DMS79 treated with DMSO at 0.1 percent for 48 hours (cell line): ENCODE measurements at places on chromosomes 16 and 17.
A peak's percentile ranks its signal among the peaks of the same experiment; 100 is the strongest.

DNA sequence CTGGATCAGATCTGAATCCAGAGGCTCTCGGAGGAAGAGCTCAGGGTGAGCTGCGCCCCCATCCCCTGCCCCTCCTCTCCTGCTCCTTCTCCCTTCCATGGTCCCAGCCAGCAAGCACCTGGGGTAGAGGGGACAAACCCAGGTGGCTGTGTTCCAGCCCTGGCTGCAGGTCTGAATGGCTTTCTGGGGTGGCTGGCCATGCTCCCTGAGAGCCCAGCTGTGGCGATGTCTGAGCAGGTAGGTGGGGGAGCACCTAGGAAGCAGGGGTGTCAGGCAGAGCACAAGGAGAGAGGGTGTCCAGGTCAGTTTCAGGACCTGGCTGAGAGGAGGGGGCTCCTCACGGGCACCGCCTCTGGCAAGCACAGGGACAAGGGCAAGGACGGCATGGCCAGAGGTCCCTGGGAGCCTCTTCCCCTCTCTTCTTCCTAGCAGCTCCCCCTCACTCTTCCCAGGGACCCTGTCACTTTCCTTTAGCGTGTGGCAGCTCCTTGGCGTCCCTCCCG lies 310.0 kb downstream of the SEC14L1 start:
- no peak for DNase-seq

DNA sequence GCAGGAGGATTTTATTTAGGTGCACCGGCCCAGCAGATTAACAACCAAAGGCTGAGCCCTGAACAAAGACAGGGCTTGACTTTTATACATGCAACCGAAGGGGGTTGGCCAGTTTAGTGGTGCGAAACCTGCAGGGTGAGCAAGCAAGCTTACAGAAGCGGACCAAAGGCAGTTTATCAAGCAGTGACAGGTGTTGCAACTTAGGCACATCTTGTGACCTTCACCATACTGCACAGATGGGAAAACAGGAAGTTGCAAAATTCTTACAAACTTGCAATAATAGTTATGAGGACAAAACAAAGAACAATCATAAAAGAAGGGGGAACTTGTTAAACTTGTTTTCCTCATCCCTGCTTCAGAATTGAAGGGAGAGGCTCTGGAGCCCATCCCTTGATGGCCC lies 1265.1 kb downstream of the CDH8 start:
- no peak for DNase-seq

DNA sequence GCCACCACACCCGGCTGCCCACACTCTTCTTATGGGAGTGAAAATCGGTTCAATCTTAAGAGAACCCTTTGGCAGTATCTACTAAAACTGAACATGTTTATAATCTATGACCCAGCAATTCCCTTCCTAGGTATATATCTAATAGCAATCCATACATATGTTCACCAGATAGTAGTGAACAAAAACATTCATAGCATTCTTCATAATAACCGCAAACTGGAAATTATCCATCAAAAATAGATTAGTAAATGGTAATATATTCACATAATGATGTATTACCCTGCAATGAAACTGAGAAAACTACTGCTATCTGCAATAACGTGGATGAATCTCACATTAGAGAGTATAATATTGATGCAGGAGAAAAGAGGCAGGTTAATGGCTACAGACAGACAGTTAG lies 23.1 kb downstream of the COPRS start:
- DNase-seq, result no peak

DNA sequence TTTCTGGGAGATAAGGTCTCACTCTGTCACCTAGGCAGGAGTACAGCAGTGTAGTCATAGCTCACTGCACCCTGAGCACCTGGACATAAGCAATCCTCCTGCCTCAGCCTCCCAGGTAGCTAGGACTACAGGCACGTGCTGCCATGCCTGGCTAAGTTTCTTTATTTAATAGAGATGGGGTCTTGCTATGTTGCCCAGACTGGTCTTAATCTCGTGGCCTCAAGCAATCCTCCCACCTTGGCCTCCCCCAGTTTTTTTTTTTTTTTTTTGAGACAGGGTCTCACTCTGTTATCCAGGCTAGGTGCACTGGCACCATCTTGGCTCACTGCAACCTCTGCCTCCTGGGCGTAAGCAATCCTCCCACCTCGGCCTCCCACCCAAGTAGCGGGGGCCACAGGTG lies 21.1 kb downstream of the DDX19B start:
- DNase-seq, result no peak

GRCh38 chr16:27234603-27235002 lies 31.3 kb downstream of the KDM8 start:
- DNase-seq, result no peak

DNA sequence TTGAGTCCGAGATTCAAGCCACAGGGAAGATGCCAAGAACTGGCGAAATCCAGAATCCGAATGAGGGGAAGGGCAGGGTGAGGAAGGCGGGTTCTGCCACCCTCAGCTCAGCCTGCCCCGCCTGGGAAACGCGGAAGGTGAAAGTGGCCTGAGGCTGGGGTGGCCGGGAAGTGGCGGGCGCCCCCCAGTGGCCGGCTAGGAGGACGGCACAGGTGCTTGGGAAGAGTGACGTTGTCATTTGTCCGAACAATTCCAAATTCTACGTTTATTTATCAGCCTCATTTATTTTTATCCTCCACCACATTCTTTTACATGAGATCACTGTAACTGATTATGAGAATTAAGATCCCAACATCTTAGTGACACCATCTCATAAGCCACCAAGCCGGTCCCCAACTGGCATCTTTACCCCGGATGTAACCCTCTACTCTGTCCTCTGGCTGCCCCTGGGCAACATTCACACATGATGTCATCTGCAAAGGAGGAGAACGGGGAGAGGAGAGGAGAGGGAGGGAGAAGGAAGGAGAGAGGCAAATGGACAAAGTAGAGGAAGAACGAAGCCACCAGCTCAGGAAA lies 21.3 kb downstream of the SRCIN1 start:
- DNase-seq, result no peak

DNA sequence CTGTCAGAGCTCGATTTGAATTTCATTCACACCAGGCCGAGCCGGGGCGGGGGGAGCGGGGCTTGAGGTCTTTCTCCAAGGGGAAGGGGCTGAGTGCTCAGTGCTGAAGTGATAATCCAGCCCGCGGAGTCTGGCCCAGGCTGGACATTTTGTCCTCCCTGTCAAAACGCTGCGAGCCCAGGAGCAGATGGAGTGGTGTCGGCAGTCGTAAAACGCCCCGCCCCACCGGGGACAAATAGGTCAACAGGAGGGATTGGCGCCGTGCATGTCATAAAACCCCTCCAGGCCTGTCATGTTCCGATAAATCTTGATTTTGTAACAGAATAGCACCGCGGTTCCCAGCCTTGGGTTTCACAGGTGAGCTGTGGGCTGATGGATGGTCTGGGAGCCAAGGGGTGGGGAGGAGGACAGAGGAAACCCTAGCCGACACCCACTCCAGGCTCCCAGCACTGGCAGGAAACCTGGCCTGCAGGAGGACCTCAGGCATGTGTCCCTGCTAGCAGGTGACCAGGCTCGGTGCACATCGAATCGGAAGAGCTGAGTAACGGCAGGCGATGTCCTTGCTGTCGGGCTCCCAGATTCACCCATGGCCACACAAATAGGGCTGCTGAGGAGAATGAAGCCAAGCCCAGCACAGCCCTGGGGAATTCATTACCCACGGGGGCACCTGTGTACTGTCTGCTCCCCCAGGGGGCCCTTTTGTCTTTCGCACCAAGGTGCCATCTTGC lies 341.4 kb downstream of the FOXL1 start:
- no peak for DNase-seq

GRCh38 chr17:78888941-78889518 lies 14.0 kb downstream of the CEP295NL start:
- no peak for DNase-seq

DNA sequence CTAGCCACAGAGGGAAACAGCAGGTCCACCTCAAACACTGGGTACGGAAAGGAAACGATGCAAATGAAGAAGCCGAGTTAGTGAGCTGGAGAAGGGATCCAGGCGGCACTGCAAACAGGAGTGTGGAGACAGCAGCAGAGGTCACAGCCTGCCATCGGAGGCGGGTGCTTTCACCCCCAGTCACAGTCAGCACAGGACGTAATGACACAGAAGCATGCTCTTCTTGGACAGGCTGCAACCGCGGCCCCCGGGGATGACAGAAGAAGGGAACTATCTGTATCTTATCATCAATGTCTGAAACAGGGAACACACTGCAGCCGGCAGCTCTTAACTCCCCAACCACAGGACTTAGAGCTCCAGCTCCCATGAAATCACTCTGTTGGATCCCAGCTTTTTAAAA lies 16.1 kb upstream of the SLC38A8 start:
- DNase-seq, result no peak

DNA sequence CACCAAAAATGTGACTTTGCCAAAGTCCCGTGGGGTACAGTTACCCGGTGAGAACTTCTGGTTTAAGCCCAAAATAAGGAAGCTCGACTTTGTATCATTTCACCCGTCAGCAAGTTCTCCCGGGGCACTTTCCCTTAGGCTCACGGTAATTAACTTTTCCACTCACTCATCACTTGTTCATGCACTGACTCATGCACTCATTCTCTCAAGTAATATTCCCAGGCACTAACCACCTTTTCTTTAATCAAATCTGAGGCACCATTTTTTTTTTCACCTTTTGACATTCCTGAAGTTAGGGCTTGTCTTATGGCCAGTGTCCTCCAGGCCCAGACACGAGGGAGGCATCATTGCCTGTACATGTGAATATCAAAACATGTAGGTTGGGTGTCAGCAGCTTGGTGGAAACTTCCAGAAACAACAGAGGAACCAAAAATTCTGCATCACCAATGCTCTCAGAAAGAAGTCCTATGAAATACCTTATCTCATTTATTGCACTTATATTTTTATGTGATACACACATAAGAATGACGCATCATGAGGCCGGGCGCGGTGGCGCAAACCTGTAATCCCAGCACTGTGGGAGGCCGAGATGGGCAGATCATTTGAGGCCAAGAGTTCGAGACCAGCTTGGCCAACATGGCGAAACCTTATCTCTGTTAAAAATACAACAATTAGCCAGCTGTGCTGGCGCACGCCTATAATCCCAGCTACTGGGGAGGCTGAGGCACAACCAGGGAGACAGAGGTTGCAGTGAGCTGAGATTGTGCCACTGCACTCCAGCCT lies 36.1 kb upstream of the ATP2C2 start:
- no peak for DNase-seq

GRCh38 chr16:66441586-66442375 lies 14.7 kb downstream of the BEAN1 start:
- no peak for DNase-seq

DNA sequence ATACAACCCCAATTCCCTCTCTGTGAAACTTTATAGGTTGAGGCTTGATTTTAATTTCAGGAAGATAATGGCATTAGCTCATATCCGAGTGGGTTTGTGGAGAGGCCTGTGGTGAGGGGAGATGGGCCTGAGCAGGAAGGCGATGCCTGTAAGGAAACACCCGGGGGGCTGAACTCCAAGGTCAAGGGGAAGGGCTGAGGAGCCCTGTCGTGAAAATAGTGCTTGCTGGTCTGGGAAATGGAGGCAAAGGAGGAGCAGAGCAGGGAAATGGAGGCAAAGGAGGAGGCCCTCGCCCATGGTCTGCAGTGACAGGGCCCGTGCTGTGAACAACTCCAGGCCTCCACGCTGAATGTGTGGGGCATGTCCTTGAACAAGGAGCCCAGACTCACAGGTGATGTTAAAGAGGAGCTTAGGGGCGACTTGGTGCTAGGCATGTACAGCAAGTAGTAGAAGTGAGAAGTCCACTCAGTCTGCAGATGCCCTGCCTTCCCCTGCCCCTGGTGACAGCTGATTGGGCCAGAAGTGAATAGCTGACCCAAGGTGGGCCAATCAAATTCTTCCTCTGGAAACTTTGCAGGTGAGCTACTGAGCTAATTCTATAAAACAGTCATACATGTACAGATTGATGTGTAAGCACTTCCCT lies 38.1 kb downstream of the MRPS23 start:
- no peak for DNase-seq

- DNase-seq, result no peak
Observed at GRCh38 chr17:50173335-50173941, 7.6 kb downstream of the SGCA start.

DNA sequence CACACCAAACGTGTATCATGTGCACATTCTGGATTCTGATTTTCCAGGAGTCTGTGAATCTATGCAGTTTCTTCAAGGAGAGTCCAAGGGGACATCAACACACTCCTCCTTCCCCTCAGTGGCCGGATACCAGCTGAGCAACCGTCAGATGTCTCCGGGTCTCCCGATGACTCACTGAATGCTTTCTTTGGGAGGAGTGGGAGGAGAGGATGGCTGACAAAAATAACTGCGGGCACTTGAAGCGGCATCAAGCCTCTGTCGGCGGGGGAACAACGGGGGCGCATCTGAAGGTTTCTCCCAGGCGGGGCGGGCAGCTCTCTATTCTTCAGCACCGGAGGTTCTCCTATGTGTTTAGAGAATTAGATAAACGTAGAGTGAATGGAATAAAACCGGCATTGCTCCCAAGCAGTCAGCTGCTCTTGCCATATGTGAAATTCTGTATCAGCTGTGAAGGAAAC lies 24.6 kb upstream of the LRRC75A start:
- DNase-seq, result peak; percentile 26

GRCh38 chr16:72905581-72905980 lies 142.3 kb downstream of the ZFHX3 start:
- DNase-seq, result no peak

DNA sequence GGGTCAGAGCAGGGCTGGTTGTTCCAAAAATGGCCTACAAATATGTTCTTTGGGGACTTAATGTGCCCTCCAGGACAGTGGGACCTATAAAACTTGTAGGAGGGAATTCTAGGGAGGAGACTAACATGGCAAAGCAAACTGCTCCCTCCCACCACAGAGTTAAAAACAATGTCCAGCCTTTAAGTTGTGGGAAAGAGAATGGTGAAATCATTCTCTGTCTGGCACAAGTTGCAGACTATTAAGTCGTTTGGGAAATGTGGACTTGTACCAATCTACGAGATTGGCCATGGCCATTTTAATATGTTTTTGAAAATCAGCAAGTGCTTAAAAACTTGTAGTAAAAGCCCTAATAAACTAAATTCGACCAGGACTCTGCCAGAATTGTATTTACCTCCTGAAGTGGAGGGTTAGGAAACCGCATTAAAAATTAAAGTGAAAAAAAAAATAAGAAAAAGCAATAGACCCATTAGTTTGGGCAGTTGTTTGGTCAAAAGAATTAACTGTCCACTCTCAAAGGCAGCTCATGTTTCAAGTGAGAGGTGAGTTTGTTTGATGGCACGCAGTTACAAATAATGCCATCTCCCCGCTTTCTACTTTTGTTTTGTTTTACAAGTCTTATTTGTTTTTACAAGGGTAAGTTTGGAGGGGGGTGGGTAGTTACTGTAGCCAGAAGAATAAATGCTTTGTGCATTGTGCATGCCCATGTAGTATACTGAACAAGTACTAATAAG lies 32.4 kb downstream of the ANKFN1 start:
- DNase-seq, result no peak

DNA sequence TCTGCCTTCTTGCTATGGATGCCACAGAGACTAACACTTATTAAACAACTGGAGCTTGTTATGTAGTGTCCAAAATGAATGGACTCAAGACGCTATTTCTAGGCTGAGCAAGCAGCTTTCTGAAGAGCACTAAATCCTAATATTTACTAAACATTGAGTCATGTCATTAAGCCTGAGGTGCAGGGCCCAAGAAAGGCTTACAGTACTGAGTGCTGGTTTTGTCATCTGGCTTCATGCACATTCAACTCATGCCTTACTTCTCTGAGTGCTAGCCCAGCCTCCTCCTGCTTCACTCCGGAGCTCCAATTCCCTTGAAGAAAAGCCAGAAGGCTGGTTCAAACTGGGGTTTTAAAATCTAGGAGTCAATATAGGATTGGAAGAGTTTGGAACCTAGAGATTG lies 363.3 kb upstream of the CDH5 start:
- no peak for DNase-seq
